AG08396 (cell line): ENCODE measurements at places on chromosomes 12 and 14.

DNA sequence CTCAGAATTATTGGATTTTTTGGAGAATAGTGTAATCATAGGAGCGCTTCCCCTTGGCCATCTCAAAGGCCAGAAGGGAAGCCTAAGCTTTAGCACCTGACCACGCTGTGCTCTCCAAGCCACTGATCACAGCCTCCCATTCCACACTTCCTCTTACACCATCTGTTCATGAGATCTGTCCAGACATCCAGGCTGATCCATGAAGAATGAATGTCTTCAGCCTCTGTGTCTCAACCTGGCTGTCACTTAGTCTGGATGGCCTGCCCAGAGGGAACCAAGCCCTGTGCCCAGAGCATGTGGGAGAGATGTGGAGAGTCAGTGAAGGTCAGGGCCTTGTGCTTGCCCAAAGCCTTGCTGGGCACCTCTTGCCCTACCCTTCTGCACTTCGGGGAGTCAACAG is 40.5 kb downstream of the TSPAN11 start:
- DNase-seq, result no peak

DNA sequence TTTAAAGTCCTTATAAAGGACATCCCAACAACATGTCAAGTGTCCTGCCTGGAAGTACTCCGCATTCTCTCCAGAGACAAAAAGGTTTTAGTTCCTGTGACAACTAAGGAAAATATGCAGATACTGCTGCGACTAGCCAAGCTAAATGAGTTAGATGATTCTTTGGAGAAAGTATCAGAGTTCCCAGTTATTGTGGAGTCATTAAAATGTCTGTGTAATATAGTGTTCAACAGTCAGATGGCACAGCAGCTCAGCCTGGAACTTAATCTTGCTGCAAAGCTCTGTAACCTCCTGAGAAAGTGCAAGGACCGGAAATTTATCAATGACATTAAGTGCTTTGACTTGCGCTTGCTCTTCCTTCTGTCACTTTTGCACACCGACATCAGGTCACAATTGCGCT is 40.2 kb downstream of the RIC8B start:
- no peak for DNase-seq

- no peak for DNase-seq
Observed at GRCh38 chr12:119302451-119303080, 32.0 kb upstream of the CCDC60 start.

DNA sequence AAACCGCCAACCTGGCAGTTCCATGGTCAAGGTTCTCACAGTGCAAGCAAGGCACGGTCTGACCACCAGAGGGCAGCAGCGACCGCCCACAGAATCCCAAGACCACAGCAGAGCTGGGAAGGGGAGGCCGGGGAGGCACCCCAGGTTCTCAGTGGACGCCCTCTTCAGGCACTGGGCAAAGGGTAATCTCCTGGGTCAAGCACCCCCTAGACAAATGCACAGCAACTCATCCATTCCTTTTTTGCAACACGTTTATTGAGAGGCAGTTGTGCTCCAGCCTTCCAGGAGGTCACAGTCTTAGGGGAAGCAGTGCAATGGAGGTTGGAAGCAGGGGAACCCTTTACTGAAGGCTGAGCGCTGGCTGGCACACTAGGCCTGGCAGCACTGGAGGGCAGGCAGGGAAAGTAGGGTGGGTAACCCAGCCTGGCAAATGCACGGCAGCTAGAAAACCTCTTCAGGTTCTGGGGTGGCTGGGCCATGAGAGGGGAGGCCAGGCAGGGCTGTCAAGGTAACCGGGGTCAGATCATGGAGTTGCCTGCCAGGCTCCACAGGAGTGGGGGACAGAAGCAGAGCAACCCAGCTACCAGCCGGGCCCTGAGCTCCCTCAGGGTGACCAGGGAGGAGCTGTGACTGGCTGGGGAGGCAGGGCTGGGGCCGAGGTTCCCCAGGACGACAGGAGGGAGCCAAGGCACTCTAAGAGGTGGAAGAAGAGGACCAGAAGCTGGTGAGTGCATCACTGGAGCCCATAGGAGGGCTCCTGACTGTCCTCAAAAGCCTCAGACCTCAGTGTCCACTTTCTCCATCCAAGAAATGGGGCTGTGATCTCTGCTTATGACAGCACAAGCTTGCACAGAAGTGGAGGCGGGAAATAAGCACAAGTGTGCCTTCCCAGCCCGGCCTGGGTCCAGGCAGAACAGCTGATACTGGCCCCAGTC is 1.8 kb upstream of the RHOF start:
- peak; percentile 87 for DNase-seq

DNA sequence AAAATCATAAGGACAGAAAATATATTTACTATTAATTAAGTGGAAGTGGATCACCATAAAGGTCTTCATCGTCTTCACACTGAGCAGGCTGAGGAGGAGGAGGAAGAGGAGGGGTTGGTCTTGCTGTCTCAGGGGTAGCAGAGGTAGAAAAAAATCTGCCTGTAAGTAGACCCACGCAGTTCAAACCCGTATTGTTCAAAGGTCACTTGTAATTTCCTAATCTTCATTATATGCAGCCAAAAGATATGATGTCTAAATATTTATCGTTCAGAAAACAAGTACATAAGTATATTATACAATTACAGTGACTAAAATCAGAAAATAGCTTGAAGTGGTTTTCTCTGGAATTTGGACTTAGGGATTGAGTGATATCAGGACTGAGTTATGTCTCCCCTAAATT is 72.1 kb downstream of the GTF2A1 start:
- DNase-seq, result no peak

DNA sequence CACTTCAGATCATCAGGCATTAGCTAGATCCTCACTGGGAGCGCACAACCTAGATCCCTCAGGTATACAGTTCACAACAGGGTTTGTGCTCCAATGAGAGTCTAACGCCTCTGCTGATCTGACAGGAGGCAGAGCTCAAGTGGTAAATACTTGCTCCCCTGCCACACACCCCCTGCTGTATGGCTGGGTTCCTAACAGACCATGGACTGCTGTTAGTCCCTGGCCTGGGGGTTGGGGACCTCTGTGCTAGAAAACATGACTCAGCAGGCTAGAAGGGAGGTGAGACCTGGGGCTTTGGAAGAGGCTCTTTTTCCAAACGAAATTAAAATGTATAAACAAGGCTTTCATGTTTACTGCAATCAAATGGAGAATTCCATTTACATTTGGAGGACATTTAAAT is 691.1 kb downstream of the FLRT2 start:
- no peak for DNase-seq

- DNase-seq, result no peak
Observed at GRCh38 chr12:75815756-75816155, 215.8 kb downstream of the PHLDA1 start.
